Central memory CD4-positive, alpha-beta T cell (primary cell): ENCODE measurements at places on chromosomes 16 and 17.

DNA sequence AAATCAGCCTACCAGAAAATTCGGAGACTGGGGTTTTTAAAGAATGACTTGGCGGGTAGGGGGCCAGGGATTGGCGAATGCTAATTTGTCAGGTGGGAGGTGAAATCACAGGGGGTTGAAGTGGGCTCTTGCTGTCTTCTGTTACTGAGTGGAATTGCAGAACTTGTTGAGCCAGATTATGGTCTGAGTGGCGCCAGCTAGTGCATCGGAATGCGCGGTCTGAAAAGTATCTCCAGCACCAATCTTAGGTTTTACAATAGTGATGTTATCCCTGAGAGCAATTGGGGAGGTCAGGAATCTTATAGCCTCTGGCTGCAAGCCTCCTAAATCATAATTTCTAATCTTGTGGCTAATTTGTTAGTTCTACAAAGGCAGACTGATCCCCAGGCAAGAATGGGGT, 762 bp upstream of the RBL2 start:
- DNase-seq: no peak

DNA sequence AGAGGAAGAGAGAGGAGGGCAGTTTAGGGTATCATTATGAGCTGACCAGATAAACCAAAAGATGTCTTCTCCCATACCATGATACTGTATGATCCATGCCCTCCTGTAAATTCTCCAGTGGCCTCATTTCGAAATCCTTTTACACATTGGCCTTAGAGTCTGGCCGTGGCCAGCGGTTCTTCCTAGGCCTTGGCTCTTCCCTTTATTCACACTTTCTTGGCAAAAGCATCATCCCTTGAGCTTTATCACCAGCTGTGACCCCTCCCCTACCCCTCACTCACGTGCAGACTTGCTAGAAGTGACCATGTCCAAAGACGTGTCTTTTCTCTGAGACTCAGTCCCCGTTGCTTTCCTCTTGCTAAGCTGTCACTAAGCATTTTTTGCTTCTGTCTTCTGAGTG, 22.8 kb downstream of the KATNIP start:
- no peak for DNase-seq

- DNase-seq: peak; percentile 79
These were observed 4.5 kb downstream of the CCR7 start for GRCh38 chr17:40560592-40561293.

DNA sequence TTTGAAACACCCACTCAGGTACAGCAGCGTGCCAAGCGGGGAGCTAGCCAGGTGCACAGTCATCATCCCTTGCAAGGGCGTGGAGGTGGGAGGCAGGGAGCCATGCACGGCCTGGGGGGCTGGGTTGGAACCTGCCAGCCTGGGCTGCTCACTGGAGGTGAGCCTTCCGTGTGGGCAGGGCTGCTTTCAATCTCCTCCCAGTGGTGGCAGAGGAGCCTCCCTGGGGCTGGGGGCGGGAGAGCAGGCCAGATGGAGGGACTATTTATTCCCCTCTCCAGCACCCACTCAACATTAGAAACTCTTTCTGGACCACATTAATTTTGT, 90.3 kb downstream of the KATNIP start:
- DNase-seq: no peak

DNA sequence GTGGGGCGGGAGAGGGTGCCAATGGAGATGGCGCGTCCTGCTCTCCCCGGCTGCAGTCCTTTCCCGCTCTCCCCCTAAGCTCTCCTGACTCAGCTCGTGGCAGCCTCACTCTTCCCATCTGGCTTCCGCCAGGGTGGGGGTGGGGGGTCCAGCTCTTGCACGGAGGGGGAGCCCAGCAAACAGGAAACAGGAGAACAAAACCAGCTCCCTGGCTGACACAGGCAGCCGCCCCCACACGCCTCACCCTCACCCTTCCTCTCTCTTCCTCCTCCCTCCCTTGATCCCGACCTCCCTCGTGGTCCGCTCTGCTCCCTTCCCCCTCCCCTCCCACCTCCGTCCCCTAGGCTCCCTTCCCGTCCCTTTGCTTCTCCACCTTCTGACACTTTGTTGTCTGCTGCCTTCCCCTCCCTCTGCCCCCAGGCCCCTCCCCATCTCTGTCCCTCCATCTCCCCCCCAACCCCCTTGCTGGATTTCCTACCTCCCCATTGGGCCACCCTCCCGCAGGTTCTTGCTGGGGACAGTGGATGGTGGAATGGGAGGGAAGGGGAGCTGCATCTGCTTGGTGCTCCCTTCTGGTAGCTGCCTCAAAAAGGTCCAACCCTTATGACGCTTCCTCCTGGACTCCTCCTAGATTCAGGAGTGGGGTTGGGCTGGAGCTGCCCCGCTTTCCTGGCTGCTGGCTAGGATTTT, 23.7 kb downstream of the ARHGAP23 start:
- no peak for DNase-seq

- DNase-seq: no peak
These were observed 177.2 kb downstream of the ENGASE start for GRCh38 chr17:79251824-79252223.

GRCh38 chr16:30874244-30874820, 19.5 kb downstream of the BCL7C start:
- no peak for DNase-seq
